Cardiac ventricle fibroblast (primary cell): ENCODE measurements at places on chromosomes 7 and 10. TPM values are rescaled to one million over a fixed set of nuclear protein-coding genes. Genes with fewer than 3 reads are reported as not detected.

Gene FEZF1
- not detected in 2 replicates for total RNA-seq

Gene TUBAL3
- not detected in 2 replicates for total RNA-seq

Gene CDC14C
- not detected in 2 replicates for total RNA-seq

Gene HABP2
- total RNA-seq: not detected in 2 replicates

Gene CPEB3
- total RNA-seq: 0.75 and 1.7 TPM in 2 replicates

Gene H2BK1
- total RNA-seq: not detected in 2 replicates
